ENCODE measurements at places on chromosomes 13 and 19. TPM values are rescaled to one million over a fixed set of nuclear protein-coding genes. Genes with fewer than 3 reads are reported as not detected.

Gene ZNF850
- 5.1 TPM for total RNA-seq

DNA sequence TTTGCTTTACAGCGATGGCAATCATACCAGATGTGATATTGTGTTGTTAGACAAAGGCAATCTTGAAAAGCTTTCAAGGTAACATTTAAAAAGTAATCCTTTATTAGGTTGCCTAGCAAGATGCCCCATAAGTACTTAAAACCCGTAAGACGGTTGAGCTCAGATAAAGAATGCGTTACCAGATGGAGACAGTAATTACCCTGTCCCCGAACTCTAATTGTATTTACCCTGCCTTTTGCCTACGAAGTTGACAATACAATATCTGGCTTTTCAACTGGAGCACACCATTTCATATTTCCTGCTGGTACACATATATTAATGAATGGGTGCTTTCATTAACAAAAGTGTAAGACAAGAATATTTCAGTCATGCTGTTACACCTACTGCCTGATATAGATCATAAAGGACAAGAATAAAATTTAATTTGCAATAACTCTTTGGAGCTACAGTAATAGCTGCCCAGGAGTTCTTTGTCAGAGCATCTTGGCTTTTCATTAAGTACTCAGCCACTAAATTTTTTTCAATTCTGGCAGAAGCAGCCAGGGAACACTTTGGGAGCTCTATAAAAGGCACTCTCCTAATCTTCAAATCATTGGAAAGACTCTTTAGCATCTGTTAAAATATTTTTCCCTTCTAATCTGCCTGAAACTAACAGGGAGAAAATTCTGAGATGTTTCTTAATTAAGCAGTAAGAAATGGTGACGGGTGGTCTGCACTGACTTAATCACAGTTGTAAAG is 63.8 kb downstream of the DCT start:
- DNase-seq = no peak

Gene WDR87
- not detected for total RNA-seq

DNA sequence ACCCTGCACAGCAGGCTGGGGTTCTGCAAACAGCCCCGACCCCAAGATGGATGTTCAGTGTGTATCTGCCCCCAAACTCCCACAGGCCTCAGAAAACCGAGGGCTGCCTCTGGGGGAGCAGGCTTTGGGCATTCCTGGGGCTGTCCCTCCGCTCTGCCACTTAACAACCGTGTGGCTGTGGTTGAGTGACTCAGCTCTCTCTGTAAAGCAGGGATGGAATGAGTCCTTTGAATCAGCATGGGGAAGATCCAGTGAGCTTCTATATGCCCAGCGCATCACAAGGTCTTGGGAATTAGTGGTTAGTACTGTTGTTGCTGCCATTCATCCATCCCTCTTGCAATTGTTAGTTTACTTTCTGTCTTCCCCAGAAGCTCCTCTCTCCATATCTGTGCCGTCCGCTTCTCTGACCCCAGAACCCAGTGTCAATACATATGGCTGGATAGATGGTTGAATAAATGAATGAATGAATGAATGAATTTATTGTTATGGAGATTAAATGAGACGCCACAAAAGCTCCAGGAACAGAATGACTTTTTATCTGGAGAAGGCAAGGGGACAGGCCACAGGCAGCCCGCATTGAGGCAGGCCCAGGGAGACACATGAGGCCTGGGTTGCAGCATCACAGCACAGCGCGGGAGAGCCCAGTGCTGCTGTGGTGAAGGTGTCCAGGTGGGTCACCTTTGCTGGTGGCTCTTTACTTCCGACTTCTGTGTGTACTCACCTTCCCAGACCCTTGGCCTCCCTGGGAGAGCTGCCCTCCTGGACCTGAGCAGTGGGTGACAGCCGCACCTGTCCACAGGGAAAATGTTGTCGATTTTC is 89.2 kb downstream of the RGCC start:
- DNase-seq = no peak

- DNase-seq = no peak
Measured at GRCh38 chr19:920051-920864, 3.1 kb downstream of the KISS1R start.

DNA sequence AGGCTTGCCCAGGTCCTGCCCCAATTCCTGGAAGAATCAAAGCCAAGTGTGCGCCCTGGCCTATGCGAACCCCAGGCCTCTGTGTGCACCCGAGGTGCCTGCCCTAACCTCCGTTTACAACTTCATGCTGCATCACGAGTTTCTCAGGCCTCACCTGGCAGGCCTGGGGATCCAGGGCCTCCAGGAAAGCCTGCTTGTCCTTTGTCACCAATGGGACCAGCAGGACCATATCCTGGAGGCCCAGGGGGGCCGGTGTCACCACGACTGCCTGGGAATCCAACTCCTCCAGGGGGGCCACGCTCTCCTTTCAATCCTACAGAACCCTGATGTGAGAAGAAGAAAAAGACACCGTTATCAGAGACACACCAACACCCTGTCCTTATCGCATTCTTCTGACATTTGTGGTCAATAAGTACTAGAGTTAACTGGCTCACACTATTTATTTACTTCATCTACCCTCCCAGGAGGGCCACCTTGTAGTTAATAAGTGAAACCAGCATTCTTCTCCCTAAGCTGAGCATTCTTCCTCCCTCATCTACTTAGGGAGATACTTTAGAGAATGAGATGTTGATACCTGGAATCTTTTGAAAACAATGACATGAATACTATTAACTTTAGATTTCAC is 120.6 kb downstream of the COL4A1 start:
- peak; percentile 70 for DNase-seq

GRCh38 chr19:1663852-1664251 is 11.4 kb upstream of the TCF3 start:
- no peak for DNase-seq

GRCh38 chr13:43058318-43058674 is 34.9 kb downstream of the DNAJC15 start:
- DNase-seq = no peak

GRCh38 chr19:18761531-18762110 is 29.5 kb downstream of the COMP start:
- DNase-seq = no peak

DNA sequence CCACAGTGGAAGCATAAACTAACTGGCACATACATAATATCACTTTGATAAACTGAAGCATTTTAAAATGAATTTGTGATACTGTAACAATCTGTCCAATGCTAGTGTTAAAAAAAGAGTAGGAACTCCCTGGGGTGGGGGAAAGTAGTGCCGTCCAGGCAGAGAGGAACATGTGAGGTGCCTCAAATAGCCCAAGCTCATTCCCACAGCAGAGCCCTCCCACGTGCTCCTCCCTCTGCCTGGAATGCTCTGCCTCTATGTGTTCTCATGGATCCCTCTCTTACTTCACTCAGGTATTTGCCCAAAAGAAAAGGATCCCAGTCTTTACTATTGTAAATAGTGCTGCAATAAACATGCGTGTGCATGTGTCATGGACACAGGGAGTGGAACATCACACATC is 188.1 kb downstream of the NHLRC3 start:
- no peak for DNase-seq

GRCh38 chr19:3047496-3048189 is 14.7 kb downstream of the TLE5 start:
- peak; percentile 95 for DNase-seq

Data from posterior vena cava (tissue), 2 donors.